Epithelial cell of esophagus (primary cell): ENCODE measurements at places on chromosomes 7 and 10.

- DNase-seq: no peak
Measured at GRCh38 chr7:47451851-47452205, 130.1 kb downstream of the TNS3 start.

DNA sequence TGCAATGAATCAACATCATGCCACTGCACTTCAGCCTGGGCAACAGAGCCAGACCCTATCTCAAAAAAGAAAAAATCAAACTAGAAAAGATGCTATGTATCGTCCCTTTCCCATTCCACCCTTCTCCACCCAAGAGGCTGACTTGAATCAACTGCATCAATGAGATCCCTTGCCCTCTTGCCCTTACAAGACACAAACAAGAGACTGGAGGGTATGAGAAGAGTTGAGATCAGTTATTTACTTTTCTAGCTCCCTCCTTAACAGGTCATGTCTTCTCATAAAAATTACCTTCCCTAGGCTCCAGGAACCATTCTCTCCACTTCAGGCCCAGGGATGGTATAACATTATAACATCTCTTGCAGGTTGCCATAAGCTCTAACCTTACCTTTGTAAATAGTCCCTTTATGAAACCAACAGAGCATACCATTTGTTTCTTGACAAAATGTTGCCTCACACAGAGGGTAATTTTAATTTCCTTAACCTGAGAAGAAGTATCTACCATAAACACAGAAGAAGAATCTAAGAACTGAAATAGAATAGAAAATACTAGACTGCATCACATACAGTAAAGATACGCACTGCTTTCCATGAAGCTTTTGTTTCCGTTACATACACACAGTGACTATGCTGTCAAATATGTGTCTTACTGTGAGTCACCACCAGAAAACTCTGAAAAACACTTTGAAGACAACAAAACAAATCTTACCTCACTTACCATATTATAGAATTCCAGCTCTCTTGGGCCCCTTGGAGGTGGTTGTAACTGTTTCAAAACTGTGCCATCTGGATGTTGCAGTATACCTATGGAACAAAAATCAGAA is 30.5 kb downstream of the IPMK start:
- DNase-seq: peak; percentile 77

- peak; percentile 68 for DNase-seq
Measured at GRCh38 chr10:102117391-102118159, 2.6 kb downstream of the LDB1 start.

DNA sequence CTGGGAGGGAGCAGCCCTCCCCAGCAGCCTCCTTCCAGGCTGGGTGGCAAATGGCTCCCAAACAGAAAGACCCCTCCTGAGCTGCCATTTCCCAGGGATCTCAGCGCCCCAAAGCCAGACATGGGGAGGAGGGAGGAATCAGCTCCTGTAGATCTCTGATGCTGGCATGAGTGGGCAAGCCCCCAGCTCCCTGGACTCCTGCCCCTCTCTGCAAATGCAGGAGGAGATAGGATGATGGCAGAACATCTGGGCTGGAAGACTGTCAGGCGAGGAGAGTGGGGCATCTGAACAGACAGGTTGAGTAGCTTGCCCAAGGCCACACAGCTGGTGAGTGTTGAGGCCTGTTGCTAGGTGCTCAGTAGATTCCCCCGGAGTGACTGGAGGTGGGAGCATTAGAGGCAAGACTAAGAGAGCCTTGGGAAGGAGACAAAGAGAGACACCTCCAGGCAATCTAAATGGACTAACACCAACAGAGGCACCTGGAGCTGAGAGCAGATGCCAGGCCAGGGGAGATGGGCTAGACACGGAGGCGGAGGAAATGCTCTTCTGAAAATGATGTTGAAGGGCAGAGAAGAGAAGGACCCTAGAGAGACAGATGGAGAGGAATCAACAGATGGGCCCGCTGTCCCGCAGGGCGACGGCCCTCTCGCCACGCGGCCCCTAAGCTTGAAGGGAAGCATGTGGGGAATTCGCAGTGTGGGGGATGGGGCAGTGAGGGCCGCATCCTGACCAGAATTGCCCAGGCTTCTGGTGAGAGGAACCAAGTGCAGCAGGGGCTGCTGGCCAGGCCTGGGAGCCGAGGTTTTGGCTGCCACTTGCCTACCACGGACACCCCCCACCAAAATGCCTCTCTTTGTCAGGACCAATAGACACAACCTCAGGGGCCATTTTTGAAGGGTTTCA is 84.8 kb upstream of the LRRC4 start:
- DNase-seq: peak; percentile 46

- DNase-seq: peak; percentile 52
Measured at GRCh38 chr10:121312587-121312986, 285.7 kb downstream of the FGFR2 start.

DNA sequence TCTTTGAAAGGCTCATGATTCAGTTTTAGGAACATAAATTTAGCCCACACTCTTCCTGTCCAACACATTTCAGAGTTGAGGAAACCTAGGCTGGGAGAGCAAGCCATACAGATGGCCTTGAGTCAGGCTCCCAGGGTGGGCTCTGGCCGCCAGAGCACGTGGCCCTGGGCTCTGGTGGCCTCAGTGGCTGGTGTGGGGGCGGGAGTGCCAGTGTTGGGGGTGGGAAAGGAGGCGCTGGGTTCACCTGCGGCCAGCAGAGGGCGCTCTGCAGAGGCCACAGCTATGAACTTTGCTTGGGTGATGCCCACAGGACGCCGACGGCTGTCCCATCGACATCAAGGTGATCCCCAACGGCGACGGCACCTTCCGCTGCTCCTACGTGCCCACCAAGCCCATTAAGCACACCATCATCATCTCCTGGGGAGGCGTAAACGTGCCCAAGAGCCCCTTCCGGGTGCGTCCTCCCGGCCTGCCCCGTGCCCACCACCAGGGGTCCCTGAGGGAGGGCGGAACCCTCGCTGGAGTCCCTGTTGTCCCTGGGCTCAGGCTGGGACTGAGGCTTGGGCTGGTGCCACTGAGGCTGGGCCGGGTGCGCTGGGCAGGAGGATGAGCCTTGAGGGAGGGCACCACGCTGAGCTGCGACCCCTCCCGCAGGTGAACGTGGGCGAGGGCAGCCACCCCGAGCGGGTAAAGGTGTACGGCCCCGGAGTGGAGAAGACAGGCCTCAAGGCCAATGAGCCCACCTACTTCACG is 11.9 kb downstream of the FLNC start:
- DNase-seq: peak; percentile 43

DNA sequence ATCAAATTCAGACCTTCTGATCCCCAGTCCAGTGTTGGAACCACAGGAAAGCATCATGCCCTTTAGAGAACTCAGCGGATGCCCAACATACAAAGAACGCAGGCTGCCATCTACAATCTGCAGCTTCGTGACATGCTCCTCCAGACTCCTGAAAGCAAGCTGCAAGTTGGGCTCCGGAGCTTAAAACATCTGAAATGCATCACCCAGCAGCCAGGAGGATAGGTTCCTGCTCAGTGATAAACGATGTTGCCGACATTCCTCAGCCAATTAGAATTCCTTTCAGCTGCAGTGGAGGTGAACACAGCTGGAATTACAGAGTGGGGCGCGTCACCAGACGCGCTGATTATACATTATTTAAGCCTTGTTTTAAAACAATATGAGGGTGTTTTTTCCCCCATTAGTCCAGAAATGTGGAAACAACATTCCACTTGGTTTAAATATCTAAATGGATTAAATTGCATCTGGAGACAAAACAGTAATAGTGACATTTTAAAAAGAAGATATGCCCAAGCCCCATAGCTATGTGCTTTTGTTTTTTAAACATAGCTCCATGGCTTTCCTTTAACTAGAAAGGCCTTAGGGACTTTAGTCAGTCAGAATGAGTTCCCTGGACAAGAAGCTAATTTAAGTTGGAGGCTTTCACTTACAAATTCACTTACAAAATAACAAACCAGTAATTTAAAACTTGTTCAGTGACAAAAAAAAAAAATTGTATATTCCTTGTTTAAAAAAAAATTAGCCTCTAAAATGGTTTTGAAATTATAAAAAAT is 6.3 kb downstream of the SMURF1 start:
- peak; percentile 70 for DNase-seq

GRCh38 chr7:103781409-103781808 is 208.0 kb downstream of the RELN start:
- DNase-seq: no peak

- peak; percentile 73 for DNase-seq
Measured at GRCh38 chr7:88184848-88185304, 35.0 kb downstream of the SRI start.

- no peak for DNase-seq
Measured at GRCh38 chr10:104273899-104274575, 5.1 kb downstream of the GSTO2 start.

DNA sequence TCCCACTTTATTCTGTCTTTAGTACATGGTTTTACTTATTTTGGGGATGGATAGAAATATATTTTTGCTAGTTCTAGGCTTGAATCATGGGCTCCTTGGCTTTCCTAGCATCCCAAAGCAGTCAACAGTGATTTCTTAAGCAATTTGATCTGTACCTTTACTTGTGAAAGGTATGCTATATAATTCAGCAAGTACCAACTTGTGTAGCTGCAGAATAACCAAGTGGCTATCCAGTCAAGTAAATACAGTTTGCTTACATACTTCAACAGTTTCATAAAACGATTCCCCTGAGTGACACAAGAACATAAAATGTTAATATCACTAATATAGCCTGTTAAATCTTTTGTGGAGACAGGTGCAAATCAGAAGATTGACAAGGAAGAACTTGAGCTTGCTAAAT is 67.2 kb downstream of the PODXL start:
- peak; percentile 55 for DNase-seq

DNA sequence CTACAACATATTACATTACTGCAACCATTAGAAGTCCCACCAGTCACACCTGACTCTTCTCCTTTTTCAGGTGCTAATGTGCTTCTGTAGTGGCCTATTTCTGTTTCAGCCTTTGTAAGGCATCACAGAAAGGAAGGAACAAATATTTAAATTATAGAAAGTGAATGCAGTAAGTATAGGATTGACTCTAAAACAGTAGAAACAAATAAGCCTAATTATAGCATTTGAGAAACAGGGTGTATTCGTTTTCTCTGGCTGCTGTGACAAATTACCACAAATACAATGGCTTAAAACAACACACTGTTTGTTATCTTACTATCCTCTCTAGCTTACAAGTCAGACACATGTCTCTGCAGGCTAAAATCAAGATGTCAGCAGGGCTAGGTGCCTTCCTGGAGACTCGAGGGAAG is 69.4 kb downstream of the CCSER2 start:
- peak; percentile 47 for DNase-seq

GRCh38 chr10:129035052-129035827 is 431.8 kb upstream of the MGMT start:
- no peak for DNase-seq

GRCh38 chr7:55593515-55594318 is 21.4 kb upstream of the VOPP1 start:
- peak; percentile 67 for DNase-seq

DNA sequence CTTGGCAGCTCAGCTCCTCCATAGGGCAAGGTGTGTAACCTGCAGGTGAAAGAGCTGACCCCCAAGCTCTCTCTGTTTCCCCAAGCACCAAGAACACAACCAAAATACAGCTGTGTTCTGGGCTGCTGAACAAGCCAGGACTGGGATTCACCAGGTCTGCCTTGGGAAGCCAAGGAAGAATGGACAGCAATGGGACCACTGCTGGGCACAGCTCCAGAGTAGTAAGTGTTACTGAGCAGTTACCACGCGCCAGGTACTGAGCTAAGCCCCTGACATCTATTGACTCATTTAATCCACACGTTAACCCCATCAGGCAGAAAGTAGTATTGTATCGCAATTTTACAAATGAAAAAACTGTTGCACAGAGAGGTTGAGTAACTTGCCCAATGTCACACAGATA is 168.3 kb downstream of the GRID1 start:
- no peak for DNase-seq

GRCh38 chr10:95560278-95561176 is 644 bp downstream of the SORBS1 start:
- peak; percentile 21 for DNase-seq

GRCh38 chr10:29820890-29821461 is 186.2 kb upstream of the SVIL start:
- DNase-seq: no peak

DNA sequence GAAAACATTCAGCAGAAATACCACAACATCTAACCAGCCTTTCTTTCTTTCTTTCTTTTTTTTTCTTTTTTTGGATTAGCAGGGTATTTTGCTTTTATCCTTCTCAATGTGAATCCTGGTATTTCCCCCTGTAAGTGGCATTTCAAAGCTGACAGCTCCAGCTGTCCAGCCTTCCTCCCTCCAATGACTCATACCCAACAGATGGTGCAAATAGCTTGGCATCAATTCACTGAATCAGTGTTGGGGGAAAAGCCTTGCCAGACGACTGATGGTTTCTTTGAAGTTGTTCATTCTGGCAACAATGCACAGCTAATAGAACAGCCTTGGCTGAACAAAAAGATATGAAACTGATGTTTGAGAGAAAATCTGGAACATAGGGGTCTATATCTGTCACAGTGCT is 316.8 kb upstream of the STEAP1 start:
- peak; percentile 11 for DNase-seq

GRCh38 chr7:147308539-147308938 is 1191.9 kb downstream of the CNTNAP2 start:
- no peak for DNase-seq

- DNase-seq: peak; percentile 74
Measured at GRCh38 chr7:83684928-83685327, 36.0 kb upstream of the SEMA3E start.

GRCh38 chr10:46033602-46034011 is 3.2 kb upstream of the NCOA4 start:
- peak; percentile 84 for DNase-seq

GRCh38 chr7:74525881-74526280 is 72.2 kb downstream of the GTF2IRD1 start:
- DNase-seq: peak; percentile 89

- peak; percentile 8 for DNase-seq
Measured at GRCh38 chr10:27724287-27724686, 21.3 kb downstream of the MKX start.

GRCh38 chr7:38744746-38745145 is 113.6 kb upstream of the AMPH start:
- DNase-seq: peak; percentile 90

GRCh38 chr10:62772186-62772974 is 32.1 kb upstream of the ADO start:
- no peak for DNase-seq

- DNase-seq: no peak
Measured at GRCh38 chr7:25371972-25372371, 143.7 kb upstream of the NPVF start.

GRCh38 chr7:26553582-26553981 is 261.9 kb downstream of the SNX10 start:
- no peak for DNase-seq
